Stimulated activated CD4-positive, alpha-beta T cell treated with anti-CD3 and anti-CD28 coated beads, TNF-alpha, amount 100 ng/mL, for 24 hours (primary cell): ENCODE measurements at places on chromosomes 7 and 10.

- DNase-seq, result no peak
These were observed 488.4 kb upstream of the AKR1E2 start for GRCh38 chr10:4337563-4337962.

DNA sequence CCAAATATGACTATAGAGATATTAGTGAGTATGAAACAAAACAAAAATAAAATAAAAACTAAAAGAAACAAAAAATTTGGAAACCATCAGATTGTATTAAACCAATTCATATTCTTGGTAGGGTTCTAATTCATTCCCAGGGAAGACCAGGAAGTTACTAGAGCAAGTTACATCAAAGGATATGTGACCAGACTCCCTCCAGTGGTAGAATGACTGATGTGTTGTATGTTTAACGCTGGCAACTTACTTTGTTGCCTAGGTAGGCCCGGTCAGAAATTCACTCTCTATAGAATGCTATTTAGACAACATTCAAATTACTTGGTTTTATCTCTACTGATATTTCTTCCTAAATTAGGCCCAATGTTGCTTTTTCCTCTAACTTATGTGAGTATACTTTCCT is 5.2 kb downstream of the PHYHIPL start:
- DNase-seq, result no peak

DNA sequence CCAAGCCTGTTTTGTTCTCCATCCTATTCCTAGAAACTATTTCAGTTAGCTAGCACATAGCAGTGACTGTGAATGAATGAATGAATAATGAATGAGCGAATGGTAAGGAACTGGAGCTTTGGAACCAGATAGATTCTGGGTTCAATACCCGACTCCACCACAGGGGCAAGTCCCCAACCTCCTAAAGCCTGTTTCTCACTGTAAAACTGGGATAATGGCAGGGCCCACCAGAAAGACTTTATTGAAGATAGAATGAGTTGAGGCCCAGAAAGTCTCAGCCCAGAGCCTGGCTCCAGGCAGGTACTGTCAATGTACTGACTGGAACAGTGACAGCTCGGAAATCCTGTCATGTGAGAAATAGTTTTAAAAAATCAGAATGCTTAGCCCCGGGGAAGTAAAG is 1.1 kb upstream of the CDH23 start:
- DNase-seq, result no peak

DNA sequence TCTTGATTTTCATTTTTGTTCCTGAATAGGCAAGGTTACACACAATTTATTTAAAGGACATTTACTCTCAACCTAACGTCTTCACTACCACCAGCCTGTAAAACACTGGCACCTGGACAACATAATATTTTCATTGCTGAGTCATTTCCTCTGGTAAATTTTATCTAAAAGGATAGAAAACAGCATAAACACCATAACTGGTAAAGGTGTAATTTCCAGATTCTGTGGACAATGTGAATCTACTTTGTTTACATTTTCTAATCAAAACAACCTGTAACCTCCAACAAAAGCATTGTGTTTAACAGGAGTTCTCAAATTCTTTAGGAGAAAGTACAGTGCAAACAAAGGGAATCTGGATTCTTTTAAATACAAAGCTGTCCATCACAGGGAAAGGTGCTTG is 472.0 kb upstream of the AKR1E2 start:
- DNase-seq, result no peak

GRCh38 chr7:28200598-28200997 is 20.0 kb upstream of the JAZF1 start:
- no peak for DNase-seq

DNA sequence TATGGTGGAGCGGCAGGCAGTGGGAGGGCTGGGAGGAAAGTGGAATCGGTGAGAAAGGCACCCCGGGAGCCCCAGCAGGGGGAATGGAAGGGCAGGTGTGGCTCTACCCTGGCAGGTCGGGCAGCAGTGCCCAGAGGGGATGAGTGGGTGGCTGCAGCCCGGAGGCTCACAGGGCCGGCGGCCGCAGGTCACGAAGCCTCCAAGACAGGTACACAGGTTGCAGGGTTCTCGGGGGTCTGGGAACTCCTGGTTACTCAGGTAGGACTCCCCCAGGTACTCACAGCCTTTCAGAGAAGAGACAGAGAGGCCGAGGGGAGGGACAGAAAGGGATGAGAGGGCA is 21.8 kb downstream of the KCP start:
- no peak for DNase-seq

DNA sequence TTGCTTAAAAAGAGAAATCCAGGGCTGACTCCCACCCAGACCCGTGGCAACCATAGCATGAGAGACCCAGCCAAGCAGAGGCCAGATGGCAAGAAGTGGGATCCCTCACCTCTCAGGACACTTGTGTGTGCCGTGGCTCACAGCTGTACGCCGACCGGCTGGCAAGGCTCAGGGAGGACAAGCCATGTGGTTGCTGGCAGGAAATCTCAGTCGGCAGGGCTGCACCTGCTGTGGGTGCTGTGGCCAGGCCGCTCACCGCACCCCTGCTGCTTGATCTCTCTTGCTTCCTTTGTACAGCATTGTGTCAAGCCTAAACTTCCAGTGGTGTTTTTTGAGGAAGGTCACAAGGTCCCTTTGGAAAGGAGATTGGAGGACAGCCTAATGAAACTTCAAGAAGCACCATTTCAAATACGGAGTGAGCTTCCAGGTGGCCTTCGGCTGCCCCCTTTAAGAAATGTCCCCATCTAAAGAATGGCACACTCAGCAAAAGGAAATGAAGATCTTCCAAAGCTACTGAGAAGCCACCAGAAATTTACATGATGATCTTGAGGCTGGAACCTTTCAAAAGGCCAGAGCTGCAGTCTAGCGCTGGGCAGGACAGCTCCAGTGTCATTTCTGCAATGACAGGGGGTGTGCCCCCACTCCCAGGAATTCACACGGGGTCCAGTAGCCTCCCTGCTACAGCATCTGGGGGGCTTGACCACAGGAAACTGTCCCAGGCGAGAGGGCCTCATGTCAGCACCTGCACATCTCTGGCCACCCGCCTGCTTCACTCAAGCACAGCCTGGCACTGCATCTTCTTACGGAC is 409.0 kb upstream of the MGMT start:
- peak; percentile 32 for DNase-seq

- DNase-seq, result no peak
These were observed 82.2 kb downstream of the RAB11FIP2 start for GRCh38 chr10:117964536-117964935.

DNA sequence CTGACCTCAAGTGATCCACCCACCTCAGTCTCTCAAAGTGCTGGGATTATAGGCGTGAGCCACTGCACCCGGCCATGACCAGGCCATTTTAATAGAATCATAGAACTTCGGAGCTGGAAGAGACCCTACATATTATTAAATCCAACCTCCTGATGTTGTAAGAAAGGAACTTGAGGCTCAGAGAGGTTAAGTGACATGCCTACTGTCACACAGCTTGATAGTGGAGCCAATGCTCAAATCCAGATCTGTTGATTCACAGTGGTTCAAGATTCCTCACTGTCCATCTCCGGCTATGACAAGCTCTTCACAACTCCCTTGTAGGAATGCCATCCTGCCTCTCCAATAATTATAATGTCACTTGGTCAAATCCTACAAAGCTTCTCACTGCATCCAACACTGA is 65.3 kb downstream of the MYOF start:
- no peak for DNase-seq

DNA sequence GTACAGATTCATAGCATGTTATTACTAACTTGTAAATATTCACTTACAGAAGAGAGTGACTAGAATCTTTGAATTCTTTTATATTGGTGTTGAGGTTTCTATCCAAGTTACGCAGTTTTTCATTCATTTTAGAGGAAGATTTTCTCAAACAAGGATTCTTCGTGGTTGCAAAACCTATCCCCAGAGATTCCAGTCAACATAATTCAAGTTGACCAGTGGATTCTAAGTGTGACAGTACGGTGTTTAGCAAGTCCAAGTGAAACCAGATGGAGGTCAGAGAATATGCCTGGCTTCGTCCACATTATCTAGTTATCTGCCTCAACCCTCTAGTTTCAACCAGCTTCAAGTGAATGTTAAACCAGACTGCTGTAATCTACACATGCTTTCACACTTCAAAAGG is 131.9 kb downstream of the SDK1 start:
- DNase-seq, result no peak

- no peak for DNase-seq
These were observed 613.7 kb upstream of the MKI67 start for GRCh38 chr10:128739930-128740329.

GRCh38 chr7:139749545-139749944 is 28.3 kb downstream of the HIPK2 start:
- DNase-seq, result no peak

DNA sequence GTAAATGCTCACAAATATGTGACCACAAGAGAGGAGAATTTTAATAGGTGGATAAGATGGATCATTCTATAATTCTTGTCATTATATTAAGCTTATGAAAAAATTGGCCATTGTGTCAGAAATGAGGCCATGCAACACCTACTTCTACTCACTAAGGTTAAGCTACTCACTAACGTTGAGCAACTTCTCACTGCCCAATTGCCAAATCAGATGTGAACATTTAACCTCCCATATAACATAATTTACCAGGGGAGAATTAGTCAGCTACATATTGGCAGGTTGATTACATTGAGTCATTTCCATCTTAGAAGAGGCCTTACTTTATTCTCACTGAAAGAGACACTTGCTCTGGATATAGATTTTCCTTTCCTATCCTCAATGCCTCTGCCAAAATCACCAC is 211.2 kb upstream of the DGKB start:
- no peak for DNase-seq

DNA sequence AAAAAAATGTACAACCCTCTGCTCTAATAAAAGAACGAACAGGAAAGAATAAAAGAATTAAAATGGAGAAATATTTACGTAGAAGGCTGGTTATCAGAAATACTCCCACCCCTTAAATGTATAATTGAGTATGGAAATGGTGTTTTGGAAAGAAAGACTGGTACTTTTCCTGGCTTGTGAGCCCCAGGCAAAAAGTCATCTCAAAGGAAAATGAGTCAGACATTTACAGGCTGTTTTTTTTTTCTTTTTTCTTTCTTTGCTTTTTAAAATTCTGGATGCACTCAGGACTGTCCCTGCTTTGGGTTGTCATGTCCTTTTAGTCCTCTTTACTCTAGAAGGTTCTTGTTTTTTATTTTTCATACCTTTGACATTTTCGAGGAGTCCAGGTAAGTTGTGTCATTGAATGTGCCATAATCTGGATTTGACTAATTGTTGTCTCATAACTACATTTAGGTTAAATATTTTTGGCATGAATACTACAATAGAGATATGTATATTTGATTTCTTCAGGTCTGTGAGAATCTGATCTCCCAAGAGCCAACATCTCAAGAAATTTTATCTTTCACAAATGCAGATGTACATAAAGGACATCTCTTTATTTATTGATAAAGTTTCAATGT is 313.0 kb upstream of the GLI3 start:
- no peak for DNase-seq

GRCh38 chr7:727806-728460 is 852 bp upstream of the PRKAR1B start:
- DNase-seq, result no peak

DNA sequence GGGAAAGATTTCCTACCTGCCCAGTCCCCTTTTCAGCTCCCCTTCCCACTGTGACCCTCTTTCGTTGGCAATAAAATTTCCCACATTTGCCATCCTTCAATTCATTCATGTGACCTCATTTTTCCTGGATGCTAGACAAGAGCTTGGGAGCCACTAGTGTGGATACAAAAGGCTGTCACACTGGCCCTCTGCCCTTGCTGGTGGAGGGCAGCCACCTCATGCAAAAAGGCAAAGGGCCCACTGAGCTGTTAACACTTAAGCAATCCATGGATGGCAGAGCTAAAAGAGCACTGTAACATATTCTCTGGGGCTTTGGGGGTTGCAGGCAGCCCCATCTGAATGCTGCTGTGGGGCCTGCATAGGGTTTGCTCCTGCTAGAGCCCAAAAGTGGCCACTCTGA is 315.1 kb downstream of the NEBL start:
- no peak for DNase-seq

DNA sequence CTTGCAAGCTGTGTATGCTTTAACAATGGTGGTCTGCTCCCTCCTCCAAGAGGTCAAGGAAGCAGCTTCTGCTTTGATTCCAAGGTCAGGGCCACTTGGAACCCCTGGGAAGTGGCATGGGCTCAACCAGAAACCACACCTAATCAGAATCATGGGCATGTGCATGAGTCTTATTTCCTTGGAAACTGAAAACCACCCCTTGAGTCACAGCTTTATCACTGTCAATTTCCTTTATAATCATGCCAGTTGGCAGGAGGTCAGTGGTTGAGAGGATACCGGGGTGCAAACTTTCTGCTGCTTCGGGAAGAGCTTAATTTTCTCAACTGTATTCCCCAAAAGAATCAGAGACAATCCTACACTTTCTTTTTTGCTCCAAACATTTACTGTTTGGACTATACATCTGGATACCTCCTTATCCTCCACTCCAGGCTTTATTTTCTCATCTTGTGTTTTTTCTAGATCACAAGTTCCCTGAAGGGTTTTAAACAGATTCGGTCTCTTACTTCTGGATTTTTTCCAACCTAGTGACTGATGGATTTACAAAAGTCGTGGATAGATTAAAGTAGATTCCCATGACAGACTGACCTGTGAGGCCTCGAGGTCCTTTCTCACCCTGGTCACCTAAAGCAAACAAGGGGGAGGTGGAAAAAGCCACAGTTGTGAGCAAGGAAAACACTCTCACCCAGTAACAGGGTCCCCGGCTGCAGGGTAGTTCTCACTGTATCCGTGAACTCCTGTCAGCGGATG is 36.0 kb downstream of the COL17A1 start:
- no peak for DNase-seq

DNA sequence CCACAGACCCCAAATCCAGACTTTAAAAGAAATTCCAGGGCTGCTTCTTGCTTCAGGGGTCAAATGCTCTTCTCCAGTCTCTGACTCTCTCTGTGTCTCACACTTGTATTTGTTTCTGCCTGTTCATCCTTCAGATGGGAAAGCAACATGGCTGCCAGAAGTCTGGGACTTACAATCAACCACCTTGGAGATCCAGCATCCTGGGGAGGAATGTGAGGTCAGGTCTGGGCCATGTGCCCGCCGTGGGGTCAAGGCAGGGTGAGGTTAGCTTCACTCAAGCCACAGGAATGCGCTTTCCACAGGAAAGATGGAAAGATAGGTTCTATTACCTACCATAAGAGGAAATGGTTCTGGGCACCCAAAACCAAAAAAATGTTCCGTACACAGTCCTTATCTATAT is 34.3 kb upstream of the NPVF start:
- DNase-seq, result no peak

DNA sequence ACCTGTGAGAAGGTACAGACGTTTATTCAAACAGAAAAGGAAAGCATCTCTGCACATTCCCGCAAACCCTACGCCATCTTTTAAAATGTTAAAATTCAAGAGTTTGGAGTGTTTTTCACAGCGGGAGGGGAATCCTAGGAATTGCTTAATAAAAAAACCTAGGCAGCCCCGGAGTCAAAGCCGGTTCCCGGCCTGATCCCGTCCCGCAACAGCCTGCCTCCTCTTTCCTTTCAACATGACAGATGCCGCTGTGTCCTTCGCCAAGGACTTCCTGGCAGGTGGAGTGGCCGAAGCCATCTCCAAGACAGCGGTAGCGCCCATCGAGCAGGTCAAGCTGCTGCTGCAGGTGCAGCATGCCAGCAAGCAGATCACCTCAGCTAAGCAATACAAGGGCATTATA is 123.0 kb upstream of the VSTM2A start:
- no peak for DNase-seq
